ENCODE measurements at places on chromosomes 5 and 9. TPM values are rescaled to one million over a fixed set of nuclear protein-coding genes. Genes with fewer than 3 reads are reported as not detected.

PNPLA7 gene
- 0.74 TPM for total RNA-seq

SPATA31A7 gene
- total RNA-seq: not detected

RASGEF1C gene
- 21.4 TPM for total RNA-seq

EPB41L4B gene
- total RNA-seq: 2.0 TPM

NTNG2 gene
- total RNA-seq: 4.9 TPM

Measured in temporal lobe (tissue), 4 donors.